CD4-positive, alpha-beta T cell treated with Interleukin-1 beta for 1 hour (primary cell): ENCODE measurements at places on chromosomes 16 and 17.

DNA sequence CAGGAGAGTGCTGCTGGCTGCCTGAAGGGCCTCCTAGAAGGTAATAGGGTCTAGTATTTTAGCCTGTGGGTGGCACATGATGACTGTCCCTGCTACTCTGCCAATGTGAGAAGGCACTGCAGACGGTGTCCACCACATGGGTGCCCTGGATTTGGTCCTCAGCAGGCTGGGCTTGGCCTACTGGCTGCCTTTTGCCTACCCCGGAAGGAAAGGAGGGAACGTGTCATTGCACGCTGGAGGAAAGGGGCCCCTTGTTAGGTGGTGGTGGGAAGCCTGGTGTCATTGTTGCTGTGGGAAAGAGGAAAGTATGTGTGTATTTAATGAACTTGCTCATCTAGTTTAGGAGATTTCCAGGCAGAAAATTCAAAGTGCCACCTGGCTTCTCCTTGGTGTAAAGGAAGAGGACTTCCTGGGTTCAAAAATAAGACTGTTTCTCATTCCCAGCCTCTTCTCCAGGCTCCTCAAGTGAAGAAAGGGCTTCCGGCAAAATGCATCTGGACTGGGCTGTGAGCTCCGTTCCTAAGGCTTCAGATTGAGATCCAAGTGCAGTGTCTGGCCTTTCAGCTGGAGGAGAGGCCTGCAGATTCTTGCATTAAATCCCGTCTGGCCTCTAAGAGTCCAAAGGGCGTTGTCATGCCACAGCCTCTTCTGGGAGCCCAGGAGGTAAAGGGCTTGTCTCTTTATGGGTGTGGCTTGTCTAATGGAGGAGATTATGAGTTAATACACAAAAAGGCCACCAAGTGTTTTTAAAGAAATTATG, 55.1 kb downstream of the RPTOR start:
- DNase-seq: no peak

DNA sequence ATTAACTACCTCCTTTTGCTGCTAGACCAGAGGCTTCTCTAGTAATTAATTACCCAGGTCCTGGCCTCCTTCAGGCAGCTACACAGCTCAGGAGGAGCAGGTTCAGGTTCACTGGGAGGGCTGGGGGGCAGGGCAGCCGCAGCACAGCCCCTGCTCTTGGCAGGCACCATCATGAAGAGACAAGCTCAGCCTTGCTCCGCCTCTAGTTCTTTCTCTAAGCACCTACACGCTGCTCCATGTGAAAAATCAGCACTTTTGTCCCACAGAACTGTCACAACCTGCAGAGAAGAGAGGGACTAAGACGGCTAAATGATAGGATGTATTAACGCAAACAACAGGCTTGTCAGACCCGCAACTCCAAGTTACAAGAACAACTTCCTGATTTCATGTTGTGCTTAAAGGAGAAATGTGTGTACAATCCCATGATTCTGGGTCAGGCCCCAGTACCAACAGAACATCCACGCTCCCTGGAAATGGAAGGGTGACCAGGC, 53.4 kb downstream of the GRB2 start:
- DNase-seq: no peak

GRCh38 chr16:89139907-89140361, 31.6 kb upstream of the CDH15 start:
- no peak for DNase-seq

DNA sequence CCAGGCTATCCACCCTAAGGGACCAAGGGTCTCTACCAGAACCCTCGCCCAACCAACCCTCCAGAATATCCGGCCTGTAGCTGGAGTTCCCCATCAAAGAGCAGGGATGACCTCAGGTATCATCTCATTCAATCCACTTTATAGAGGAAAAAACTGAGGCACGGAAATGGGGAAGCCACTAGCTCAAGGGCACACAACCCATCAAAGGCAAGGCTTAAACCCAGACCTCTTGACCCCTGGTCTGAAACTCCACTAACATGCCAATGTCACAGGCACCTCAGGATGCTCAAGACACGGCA, 1.6 kb downstream of the TBC1D10B start:
- no peak for DNase-seq

GRCh38 chr17:60361889-60362288, 30.0 kb downstream of the USP32 start:
- DNase-seq: no peak

DNA sequence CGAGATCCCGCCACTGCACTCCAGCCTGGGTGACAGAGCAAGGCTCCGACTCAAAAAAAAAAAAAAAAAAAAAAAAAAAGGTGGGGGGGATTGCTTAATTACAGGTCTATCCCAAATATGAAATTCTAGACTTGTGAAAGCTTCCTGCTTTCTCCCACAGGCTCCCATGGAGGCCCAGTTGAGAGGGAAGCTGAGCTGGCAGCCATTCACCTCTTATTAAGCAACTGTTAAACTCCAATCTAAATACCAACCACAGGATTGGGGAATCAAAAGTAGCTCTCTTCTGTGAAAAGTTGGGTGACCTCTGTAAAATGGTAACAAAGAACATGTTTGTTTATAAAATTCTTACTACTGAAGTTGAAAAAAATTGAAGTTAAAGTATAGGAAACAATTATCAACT, 45.8 kb upstream of the STAC2 start:
- no peak for DNase-seq

GRCh38 chr16:1079341-1079740, 6.8 kb downstream of the SSTR5 start:
- DNase-seq: no peak

DNA sequence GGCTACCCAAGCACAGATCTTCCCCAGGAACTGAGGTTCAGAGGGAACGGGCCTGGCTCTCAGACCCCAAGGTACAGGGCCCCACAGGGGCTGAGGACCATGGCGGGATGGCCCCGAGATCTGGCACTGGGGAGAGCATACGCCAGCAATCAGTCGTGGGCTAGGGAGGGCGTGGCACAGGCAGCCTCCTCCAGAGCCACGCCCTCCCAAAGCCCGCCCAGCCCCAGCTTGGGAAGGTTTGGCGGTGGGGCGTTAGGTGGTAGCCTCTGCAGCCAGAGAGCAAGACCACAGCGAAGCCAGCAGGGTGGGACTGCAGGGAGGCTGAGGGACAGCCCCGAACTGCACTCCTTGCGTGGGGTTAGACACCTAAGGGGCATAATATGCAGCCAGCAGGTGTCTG, 11.6 kb downstream of the WNT9B start:
- DNase-seq: no peak

DNA sequence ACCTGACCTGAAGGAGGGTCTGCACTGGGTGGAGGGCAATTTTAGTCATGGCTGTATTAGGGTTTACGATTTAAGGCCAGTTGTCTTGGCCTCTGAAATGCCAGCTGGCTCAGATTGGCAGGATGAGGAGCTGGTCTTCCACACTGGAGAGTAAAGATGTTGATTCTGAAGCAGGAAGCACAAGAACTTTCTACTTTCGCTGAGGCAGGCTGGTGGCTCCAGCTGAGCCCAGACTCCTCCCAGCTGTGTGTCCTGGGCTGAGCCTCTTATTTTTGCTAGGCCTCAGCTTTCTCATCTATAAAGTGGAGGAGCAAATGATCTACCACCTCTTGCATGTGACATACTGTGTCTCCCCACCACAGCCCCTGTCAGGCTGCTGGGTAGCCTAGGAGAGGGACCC, 74.4 kb downstream of the MRM1 start:
- DNase-seq: no peak

DNA sequence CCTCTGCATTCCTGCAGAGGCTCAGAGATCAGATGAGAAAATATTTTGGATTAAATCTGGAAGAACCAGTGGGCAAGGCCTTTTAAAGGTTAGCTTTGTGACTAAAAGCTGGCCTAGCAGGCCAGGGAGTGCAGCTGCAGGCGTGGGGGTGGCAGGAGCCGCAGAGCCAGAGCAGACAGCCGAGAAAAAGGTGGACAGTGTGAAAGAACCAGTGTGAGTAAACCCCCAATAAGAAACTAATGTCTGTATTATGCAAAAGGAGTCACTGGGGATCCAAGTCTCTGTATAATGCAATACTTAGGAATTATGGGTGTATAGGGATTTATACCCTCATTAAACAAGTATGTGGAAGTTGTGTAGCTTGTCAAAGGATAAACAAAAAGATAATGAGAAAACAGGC, 21.4 kb upstream of the SPACA3 start:
- DNase-seq: no peak

DNA sequence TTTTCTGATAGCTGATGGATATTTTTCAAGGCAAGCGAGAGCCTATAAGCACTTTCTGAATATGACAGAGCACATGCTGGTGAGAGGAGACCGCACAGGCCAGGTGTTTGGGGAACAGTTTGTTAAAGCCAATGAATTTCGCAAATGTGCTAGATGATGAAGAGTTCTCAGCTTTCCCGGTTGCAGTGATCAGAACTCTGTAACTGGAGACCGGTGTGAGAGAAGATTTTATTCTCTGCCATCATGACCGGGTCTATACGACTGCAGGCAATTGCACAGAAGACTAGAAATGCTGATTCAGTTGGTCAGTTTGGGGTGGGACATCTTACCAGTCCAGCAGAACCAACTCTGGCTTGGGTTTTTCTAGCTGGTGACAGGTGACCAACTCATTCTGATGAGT, 25.4 kb downstream of the SMTNL2 start:
- no peak for DNase-seq

DNA sequence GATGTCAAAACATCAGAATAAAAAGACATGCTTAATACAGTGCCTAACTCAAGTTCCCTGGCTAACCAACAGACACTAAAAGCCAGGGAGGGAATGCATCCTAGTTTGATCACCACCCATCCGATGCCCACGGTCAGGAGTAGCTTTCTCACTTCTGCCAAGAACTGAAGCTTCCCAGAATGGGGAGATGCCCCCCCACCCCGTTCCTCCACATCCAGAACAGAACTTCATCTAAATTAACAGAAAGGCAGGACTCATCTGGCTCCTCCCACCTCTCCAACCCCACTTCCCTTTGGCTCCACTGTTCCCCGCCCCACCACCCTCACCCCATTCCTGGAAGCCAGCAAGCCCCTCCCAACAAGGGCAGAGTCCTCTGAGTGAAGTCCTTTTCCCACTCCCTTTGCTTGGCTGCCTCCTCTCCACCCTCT, 33.7 kb downstream of the GDE1 start:
- no peak for DNase-seq

- DNase-seq: no peak
These were observed 65.2 kb downstream of the NKD1 start for GRCh38 chr16:50613281-50613963.

DNA sequence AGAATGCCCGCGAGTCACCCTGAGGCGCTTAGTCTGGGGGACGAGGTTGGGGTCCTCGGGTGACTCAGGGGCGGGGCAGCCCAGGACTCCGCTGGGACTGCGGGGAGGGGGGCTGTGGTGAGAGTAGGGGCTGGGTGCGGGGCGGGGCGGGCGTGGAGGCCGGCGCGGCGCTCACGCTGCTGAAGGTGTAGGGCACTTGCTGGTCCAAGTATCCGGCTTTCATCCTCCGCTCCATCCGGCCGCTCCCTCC, 832 bp downstream of the ETV4 start:
- peak; percentile 26 for DNase-seq

- no peak for DNase-seq
These were observed 50.5 kb upstream of the CHMP6 start for GRCh38 chr17:80941171-80941570.

DNA sequence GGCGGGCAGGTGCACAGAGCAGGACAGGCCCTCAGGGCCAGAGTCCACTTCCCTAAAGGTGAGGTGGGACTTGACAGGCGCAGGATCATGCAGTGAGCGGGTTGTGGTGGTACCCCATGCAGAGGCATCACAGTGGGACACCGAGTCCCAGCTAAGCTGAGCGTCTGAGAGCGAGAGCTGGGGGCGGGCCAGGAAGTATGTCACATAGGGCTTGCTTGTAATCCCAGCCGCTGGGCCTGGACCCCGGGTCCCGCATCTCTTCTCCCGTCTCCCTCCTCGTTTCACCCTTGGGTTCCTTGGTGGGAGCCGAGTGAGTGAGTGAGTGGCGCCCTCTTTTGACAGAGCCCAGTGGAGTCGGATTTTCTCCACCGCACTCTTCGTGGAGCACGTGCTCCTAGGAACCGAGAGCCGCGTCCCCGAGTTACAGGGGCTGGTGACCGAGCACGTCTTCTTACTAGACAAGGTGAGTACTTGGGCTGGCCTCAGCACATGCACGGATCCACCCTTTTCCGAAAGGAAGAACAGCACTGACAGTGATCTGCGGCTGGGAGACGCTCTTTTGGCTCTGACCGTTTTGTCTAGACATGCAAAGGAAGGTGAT, 50.8 kb upstream of the ENDOV start:
- no peak for DNase-seq

DNA sequence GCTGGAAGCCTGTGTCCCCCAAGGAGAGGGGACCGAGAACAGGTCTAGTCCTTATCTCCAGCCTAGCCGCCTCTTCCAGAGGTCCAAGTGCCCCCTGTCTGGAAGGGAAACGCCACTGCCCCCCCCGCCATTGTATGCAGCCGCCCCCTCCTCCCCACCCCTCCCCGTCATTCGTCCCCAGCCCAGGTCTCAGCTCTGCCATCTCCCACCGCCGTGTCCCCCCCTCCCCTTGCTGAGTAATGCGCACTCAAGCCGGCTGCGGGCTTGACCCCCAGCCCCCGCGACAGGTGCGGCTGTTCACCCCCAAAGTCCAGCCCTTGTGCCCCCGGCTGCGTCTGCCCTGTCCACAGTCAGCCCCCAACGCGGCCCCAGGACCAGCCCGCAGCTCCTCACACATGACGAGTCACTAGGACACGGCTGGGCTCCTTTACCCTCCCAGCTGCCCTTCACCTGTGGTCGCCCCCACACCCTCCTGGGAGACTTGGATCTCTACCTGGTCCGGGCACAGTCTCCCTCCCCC, 622 bp downstream of the GPRC5B start:
- DNase-seq: no peak

DNA sequence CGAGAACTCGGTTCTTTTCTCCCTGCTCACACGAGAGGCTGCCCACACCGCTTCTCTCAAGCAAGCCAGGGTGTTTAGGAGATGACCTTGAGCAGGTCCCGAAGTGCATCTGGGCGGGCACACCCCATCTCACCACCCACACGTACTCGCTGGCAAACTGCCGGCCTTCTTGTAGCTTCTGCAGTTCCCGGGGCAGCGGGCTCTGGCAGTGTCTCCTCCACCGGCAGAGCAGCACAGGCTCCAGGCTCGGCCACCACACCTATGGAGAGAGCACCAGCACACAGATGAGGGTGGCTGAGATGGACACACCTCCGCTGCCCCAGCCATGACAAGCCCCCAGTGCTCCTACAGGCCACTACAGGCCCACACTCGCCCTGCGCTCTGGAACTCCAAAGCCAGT, 23.5 kb downstream of the ZNF276 start:
- no peak for DNase-seq

GRCh38 chr17:41629316-41629715, 4.9 kb upstream of the KRT17 start:
- DNase-seq: no peak

- DNase-seq: no peak
These were observed 41.9 kb upstream of the EMP2 start for GRCh38 chr16:10622036-10622921.

GRCh38 chr17:12605222-12605621, 60.5 kb upstream of the MYOCD start:
- no peak for DNase-seq
